ENCODE measurements at places on chromosomes 12 and 14.

GRCh38 chr12:24839268-24839791 is 109.6 kb downstream of the BCAT1 start:
- no peak for DNase-seq

DNA sequence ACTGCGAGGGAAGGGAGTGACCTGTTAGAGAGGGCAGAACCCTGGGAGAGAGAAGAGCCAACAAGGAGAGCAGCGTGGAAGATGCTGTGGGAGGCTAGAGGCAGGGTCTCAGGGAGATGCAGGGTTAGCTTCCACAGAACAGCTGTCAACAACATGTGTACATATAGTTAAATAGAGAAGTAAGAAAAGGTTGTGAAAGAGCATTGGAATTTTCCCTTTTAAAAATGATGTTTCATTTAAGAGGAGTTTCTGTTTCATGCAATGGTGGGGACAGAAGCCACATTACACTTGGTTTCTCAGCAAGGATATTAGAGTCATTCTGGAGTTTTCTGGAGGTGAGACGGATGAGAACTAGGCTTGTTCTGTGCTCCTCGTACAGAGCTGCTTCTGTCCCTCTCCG is 23.8 kb upstream of the TBC1D30 start:
- no peak for DNase-seq

- DNase-seq, result no peak
Measured at GRCh38 chr14:94103554-94104150, 6.9 kb upstream of the IFI27 start.

DNA sequence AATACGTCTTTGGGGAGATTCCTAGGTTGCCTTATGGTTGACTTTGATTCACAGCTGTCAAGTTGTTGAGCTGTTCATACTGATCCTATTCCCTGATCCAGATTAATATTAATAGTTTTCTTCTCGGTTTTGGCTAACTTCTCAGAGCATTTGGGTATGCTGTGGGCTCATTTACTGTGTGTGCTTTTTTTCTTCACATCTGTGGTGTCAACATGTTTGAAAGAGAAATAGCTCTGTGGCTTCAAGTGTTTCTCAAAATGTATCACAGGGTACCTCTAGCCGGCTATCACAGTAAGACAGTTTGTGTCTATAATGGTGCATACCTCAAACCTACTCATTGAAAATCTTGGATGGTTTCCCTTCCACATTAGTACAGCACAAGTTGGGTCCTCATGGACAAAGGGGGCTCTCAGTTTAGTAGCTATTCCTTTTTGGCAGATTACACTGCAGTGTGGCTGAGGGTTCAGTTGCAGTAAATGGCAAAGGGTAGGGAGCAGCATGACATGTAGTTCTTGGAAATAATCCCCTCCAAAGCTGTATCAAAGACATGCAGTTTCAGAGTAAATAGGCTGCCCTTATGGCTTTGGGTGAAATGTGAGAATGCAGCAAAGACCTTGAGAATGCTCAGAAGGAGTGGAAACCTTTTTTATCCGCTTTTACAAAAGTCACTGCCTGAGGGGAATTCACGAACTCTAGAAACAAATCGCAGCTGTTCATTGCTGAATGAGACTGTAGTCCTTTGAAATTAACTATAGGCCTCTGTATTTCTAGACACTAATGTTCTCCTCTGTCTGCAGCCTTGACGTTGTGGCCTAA is 102.4 kb upstream of the ATF1 start:
- no peak for DNase-seq

DNA sequence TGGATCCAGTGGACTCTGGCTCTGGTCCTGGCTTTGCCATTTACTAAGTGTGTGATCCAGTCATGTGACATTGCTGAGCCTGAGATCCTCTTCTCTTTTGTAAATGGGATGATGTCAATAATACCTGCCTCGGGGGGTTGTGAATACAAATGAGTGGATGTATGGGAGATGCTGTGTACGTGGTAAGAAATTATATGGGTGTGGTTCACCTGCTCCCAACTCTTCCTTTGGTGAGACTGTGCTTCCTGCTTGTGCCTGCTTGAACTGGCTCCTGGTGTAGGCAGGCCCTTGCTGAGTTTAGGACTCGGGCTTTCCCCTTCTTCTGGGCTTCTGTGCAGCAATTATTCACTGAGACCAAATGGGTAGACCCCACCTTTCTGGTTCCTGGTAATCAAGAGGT is 189.5 kb upstream of the FRMD6 start:
- DNase-seq, result no peak

- DNase-seq, result no peak
Measured at GRCh38 chr12:78698747-78699146, 165.8 kb upstream of the SYT1 start.

- no peak for DNase-seq
Measured at GRCh38 chr14:76716285-76716684, 45.0 kb upstream of the VASH1 start.

- DNase-seq, result no peak
Measured at GRCh38 chr12:100211698-100212097, 11.1 kb downstream of the ACTR6 start.

Data from AG08396 (cell line).